ENCODE measurements at places on chromosomes 6 and 20.

DNA sequence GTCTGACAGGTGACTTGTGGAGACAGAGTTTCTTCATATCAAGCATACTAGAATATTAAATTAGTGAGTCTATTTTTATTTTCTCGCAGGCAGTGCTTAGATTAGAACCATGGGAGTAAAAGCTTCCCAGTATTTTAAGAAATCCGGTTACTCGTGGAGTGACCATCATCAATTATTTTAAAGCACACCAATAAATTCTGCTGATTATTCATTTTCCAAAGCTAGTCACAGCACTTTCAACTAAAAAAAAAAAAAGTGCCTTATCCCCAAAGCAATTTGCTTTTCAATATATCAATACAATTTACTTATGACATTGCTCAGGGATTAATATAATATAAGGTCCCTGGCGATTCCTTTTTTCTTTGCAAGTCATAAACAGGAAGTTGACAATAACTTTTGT, 26.3 kb upstream of the OLIG3 start:
- no peak for DNase-seq

- no peak for DNase-seq
These were observed 80.8 kb upstream of the BEND3 start for GRCh38 chr6:107196152-107196551.

- DNase-seq: no peak
These were observed 249.8 kb upstream of the ID4 start for GRCh38 chr6:19587238-19587942.

DNA sequence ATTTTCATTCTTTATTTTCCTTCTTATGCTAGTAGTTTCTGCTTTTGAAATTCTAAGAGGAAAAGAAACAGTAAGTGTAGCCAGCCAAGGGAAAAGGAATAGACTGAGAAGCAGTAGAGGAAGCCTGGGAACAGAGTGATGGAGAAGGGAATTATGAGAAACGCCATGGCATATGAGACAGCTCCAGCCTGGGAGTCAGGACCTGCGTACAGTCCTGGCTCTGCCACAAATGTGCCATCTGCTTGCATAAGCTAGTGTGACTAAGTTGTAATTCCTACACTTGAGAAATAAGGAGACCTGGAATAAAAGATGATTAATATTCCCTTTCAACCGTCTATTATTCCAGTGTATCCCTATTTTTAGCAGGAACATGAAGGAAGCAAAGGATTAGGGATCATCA, 47.5 kb downstream of the OSTM1 start:
- no peak for DNase-seq

GRCh38 chr20:48831718-48832404, 4.1 kb upstream of the PREX1 start:
- DNase-seq: no peak

DNA sequence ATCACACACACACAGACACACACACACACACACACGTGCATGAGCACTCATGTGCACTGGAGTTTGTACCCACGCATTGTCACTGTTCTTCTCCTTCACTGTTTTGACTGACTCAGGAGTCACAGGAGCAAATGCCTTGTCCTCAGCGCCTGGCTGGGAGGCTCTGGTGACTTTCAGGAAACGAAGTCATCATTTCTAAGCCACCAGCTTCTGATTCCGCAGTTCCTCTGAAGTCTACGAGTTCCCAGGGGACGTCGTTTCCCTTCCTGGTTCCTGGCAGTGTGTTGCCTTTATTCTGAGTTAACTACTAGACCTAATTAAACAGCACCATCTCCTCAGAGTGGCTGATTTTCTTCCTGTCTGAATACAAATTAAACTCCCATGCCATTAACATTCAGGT, 82.2 kb upstream of the PMEPA1 start:
- peak; percentile 27 for DNase-seq
